ENCODE measurements at places on chromosomes 3 and 15.

GRCh38 chr15:35304389-35304788, 219.3 kb upstream of the NANOGP8 start:
- no peak for DNase-seq

GRCh38 chr3:147361454-147362420, 44.6 kb downstream of the ZIC4 start:
- peak; percentile 37 for DNase-seq

GRCh38 chr3:100496711-100497261, 4.4 kb downstream of the TMEM45A start:
- DNase-seq: no peak

- no peak for DNase-seq
Observed at GRCh38 chr3:194944526-194944925, 258.8 kb downstream of the FAM43A start.

DNA sequence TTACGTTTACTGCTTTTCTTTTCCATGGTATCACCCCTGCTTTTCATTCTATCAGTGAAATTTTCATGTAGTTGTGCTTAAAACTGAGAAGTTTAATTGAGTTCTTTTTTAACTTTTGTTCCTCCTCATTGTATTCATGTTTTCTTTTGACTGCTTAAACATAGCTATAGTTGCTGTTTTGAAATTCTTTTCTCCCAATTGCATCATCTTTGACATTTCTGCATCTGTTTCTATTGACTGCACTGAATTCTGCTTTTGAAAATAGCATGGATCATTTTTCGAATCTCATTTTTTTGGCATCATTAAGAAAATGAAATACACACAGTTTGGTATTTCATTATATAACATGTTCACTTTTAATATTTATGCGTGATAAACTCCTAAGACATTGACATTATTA, 694.9 kb downstream of the MECOM start:
- DNase-seq: no peak

DNA sequence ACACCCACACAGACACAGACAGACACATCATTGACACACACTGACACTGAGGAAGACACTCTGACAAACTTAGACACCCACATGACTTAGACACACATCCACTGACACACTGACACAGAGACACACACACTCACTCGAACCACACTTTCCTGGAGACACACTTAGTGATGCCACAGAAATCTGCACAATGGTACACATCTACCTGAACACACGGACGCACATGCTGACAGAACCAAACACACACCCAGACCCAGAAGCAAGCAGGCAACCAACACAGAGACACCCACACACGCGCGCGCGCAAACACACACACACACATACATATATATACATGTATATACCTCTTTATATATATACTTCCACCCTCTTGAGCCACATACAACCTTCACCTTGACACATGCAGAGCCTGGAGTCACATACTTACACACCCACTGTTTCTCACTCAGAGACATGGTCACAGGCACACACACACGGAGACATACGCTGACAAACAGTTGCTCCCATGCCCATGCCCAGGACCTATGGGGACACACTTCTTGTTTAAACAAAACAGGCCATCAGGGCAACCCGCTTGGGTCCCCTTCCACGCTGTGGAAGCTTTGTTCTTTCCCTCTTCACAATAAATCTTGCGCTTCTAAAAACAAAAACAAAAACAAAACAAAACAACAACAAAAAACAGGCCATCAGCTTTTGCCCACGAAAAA, 913 bp upstream of the SCN5A start:
- DNase-seq: no peak

GRCh38 chr15:56094171-56094570, 100.8 kb upstream of the NEDD4 start:
- DNase-seq: no peak

DNA sequence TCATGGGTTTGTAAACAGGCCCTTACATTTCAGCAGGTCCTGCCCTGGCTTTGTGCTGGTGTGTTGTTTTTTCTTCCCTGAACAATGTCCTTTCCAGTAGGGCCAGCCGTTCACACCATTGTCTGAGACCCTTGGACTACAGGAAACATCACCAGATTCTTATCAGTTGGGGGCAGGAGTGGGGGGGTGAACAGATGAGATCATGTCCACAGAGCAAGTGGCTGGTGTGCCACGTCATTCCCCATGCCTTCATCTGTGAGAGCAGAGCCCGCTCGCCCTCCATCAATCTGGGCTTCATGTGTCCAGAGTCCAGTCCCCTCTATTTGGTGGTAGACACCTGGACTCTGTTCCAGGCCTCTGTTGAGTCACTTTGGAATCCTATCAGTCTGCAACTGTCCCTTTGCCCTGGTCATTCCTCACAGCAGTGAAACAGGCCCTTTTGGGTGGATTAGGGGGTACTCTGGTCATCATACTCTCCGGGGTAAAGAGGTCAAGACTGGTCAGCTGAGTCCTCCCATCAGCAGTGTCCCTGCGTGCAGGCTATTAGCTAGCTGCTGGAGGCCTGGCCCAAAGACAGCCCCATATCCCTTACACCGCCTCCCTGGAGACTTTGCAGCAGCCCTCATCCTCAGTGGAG, 15.0 kb downstream of the SEMA3G start:
- peak; percentile 57 for DNase-seq

DNA sequence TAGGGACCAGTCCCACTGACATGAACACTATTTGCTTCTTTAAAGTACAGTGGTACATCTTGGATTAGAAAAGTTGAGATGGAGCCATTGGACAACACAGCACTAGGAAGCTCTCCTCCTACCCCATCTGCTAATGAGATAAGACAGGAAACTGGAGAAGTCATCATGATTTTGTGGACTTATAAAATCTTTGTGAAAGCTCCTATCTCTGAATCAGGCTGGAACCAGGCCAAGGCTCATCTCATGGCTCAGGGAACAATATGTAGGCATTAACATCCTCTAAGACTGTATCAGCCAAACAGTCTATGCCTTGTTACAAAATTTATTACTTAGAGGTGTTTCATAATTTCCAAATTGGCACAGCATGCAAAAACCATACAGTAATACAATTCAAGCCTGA, 84.1 kb downstream of the BOC start:
- no peak for DNase-seq

- peak; percentile 74 for DNase-seq
Observed at GRCh38 chr3:28575100-28575745, 226.6 kb upstream of the AZI2 start.

GRCh38 chr3:46482632-46483350, 15.0 kb upstream of the RTP3 start:
- DNase-seq: no peak

DNA sequence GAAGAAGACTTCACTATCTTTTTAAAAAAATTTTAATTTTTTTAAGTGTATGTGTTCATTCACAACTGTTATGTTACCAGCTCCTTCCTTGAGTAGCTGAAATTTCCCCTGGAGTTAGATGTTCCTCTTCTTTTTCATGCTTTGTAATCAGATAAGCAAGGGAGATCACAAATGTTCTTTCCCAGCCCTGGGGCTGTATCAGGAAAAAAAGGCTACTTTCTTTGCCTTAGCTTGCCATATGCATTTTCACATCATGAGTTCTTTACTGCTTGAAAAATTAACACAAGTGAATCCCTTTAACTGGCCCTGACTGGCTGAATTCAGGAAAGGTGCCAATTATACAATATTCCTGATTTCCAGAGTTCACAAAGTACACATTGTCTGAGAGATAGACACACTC, 353.2 kb upstream of the ATP11B start:
- no peak for DNase-seq

DNA sequence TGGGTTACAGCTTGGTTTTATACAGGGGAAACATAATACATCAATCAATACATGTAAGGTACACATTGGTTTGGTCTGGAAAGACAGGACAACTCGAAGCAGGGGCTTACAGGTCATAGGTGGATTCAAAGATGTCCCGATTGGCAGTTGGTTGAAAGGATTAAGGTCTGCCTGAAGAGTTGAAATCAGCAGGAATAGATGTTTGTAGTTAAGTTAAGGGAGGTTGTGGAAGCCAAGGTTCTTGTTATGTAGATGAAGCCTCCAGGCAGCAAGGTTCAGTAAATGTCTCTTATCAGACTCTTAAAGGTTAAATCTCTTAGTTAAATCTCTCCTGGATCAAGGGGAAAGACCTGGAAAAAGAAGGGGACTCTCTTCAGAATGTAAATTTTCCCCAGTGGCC, 58.4 kb upstream of the MINAR1 start:
- DNase-seq: no peak

DNA sequence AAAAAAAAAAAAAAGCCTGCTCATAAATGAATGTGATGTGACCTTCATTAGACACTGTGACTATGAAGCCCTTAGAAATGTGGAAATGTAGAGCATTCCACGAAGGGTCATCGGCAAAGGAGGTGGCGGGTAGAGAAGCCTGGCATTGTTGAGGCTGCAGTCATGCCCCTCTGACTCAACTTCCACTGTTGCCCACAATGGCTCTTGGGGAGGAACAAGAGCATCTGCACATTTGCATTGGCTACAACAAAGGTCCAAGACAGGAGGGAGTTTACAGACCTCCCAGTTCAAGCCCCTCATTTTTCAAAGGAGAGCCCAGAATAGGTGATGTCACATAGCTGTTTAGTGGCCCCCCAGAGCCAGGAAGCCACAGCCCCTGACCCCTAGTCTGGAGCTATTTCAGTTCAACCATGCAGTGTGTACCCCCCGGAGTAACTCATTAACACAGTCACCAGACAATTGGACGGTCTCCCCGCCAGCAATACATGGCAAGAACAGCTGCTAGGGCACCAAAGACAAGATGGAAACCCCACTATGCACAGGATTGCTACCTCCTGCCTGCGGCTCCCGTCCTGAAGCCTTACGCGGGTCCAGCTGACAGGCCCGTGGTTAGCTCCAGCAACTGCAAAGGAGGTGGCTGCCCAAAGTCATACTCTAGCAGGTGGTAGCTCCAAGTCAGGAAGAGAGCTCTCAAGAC, 56.2 kb downstream of the SH3BP5 start:
- DNase-seq: no peak

DNA sequence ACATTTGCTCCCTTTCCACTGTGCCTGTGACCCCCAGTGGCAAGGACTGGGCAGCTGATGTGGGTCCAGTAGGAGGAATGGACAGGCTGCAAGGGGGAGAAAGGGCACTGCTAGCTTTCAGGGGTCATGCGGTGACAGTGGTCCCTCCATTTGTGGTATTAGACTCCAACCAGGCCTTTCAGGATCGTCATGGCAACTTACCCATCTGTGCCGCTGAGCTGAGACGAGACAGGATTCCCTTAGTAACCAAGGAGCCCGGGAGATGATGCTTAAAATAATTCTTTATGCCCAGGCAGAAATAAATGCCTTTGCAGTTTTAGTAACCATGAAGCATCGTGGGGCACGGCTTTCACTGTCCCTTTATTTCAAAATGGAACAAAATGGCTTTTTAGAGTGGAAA, 15.9 kb upstream of the MRPL3 start:
- DNase-seq: no peak

- DNase-seq: no peak
Observed at GRCh38 chr3:9782770-9783169, 9.5 kb downstream of the TADA3 start.

- DNase-seq: no peak
Observed at GRCh38 chr3:196774848-196775422, 35.3 kb downstream of the PAK2 start.

- no peak for DNase-seq
Observed at GRCh38 chr15:84037301-84037700, 198.3 kb upstream of the GOLGA6L4 start.

DNA sequence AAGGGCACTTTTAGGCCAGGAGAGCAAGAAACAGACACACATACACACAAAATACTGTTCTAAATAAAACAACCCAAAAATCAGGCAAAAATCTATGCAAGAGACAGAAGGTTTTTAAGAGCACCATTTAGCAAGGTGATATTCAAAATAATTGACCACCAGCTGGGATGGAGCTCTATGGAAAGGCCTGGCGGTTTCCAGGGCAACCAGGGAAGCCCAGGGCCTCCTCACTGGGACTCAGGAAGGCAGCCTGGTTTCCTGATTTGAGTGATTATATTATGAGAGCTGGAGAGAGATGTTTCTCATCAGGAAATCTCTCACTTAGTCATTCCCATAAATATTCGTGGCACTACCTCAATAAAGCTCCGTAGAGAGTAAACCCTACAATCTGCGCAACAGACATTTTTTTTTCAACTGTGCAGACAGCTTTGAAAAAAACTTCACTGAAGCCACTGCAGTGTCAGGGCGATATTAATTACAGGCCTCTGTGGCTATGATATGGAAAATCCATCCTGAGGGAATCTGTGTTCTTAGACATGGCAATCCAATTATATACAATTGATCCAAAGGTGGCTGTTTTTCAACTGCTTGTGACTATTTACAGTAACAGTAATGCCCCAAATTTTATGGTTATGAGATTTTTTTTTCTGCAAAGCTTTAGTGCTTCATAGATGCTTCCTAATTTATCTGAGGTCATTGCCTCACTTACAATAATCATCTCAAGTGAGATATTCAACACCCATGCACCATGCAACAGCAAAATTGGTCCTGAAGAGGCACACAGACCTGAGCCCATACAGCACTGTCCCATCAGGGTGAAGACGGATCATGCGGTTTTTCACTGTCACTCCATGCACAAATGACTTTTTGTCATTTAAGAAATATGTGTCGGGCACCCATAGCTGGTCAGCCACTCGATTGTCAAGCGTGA, 152.1 kb downstream of the GABRB3 start:
- DNase-seq: no peak

DNA sequence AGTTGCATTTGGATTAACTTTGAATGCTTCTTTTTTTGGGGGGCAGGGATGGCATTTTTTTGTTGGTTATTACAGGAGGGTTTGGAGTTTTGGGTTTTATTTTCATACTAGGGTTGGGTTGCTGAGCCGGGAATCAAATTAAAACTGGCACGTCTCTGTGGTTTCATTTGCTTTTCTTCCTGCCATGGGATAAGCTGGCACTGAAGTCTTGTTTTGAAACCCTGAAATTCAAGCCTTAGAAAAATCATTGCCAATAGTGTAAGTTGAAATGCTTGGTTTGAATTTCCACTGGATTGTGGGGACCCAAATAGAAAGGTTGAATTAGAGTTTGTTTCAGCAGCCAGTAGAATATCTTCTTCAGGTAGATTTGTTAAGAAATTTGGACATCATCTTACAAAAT, 193.1 kb upstream of the DCBLD2 start:
- DNase-seq: no peak

DNA sequence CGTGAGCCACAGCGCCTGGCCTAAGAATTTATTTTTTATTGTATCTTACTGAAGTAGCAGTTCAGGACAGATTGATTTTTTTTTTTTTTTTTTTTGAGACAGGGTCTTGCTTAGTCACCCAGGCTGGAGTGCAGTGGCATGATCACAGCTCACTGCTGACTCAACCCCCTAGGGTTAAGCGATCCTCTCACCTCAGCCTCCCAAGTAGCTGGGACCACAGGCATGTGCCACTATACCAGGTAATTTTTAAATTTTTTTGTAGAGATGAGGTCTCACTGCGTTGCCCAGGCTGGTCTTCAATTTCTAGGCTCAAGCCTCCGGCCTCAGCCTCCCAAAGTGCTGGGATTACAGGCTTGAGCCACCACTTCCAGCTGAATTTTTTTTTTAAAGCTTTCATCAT, 99.8 kb upstream of the HERC1 start:
- DNase-seq: no peak

All from right cardiac atrium (tissue), 5 donors.